CD4-positive, alpha-beta T cell treated with Interleukin-12 subunit alpha and Interleukin-12 subunit beta, for 1 hour (primary cell): ENCODE measurements at places on chromosomes 6 and 20.
A peak's percentile ranks its signal among the peaks of the same experiment; 100 is the strongest.

- DNase-seq, result no peak
Measured at GRCh38 chr6:51466427-51466826, 621.0 kb downstream of the PKHD1 start.

- no peak for DNase-seq
Measured at GRCh38 chr6:168584249-168584648, 143.3 kb downstream of the SMOC2 start.

GRCh38 chr6:155260686-155261085 is 3.1 kb upstream of the CLDN20 start:
- DNase-seq, result no peak

GRCh38 chr6:164962805-164963204 is 346.6 kb downstream of the C6orf118 start:
- DNase-seq, result no peak

GRCh38 chr6:72250664-72251063 is 364.3 kb downstream of the RIMS1 start:
- no peak for DNase-seq

- no peak for DNase-seq
Measured at GRCh38 chr6:121767211-121767610, 331.8 kb downstream of the GJA1 start.

GRCh38 chr20:8154638-8155037 is 22.6 kb downstream of the PLCB1 start:
- no peak for DNase-seq

- no peak for DNase-seq
Measured at GRCh38 chr6:133991096-133991593, 38.1 kb downstream of the TBPL1 start.

- DNase-seq, result no peak
Measured at GRCh38 chr6:17938901-17939300, 48.5 kb downstream of the KIF13A start.

- no peak for DNase-seq
Measured at GRCh38 chr6:167130008-167130677, 7.2 kb downstream of the CCR6 start.

DNA sequence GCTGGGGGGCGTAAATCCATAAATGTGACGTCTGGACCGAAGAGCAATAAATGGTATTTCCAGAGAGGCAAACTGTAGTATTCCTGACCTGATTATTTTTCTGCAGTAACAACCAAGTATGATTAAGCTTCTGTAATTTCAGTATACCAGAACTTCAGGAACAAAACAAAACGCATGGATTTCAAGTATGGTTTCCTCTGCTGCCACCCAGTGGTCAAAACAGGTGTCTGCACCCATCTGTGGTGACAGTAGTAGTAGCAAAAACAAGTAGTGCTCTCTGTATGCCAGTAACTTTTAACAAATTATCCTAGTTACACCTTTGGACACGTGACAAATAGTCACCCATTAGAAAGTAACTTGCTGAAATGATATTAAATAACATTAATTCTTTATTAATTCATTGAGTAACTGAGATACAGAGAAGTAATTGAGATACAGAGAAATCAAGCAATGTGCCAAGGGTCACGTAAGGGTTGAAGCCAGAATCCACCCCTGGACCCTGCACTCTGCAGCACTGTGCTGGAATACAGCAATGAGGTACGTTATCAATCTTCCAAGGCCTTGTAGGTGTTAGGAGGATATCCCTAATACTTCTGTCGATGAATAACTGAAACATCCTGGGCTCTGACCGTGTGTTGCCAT is 7.9 kb downstream of the CALHM4 start:
- DNase-seq, result peak; percentile 72

DNA sequence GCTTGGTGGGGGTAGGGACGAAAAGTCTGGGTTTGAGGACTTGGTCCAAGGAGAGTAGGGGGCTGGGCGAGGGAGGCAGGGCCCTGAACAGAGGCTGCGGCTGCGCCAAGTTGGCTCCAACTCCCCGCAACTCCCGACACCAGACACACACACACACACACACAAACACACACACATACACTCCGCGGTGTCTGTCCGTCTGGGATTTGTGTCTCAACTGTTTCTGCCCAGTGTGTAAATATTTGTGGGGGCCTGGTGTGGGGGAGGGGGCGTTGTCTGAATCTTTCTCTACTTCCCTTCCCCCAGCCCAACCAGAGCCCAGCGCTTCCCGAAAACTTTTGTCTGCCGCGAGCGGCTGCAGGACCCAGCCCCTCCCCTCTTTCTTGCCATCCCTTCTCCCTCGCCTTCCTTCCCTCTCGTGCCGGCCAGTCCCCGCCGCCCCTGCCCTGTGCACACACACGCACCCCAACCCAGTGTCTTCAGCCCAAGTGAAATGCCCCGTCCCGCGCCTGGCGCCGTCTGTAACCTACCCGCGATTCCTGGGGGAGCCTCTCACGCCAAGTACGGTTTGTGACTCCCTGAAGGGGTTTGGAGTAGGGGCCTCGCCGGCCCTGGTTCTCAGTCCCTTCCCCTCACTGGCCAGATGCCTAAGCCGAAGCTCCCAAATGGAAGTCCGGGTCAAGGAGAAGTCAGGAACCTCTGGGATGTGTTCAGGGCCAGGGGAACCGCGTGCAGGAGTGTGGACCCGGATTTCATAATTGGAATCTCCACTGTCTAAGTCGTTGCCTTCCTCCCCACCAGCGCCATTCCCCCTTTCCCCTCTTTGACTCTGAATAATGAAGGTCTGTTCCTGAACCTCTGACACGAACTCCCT is 904 bp downstream of the MDFI start:
- no peak for DNase-seq

DNA sequence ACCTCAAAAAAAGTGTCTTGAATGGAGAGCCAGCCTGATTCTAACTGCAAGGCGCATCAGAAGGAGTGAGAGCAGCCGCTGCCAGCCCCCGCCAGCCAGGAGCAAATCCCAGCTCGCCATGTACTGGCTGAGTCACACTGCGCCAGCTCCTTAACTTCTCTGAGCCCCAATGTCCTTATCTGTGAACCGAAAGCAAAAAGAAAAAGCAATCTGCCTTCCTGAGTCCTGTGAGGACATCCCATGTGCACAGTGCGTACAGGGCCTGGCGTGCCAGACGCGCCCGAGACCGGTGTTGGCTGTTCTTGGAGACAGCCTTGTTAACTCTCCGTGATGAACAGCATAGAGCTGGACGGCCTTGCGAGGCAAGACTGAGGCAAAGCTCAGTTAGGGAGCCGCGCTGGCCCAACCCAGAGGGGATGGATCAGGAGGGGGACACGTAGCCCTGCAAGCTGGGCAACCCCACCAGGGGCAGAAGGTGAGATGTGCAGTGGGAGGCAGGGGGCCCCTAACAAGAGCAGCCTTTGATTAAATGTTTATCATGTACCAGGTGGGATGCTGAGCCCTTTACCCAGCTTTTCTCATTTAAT is 122.7 kb downstream of the AGPAT4 start:
- no peak for DNase-seq

DNA sequence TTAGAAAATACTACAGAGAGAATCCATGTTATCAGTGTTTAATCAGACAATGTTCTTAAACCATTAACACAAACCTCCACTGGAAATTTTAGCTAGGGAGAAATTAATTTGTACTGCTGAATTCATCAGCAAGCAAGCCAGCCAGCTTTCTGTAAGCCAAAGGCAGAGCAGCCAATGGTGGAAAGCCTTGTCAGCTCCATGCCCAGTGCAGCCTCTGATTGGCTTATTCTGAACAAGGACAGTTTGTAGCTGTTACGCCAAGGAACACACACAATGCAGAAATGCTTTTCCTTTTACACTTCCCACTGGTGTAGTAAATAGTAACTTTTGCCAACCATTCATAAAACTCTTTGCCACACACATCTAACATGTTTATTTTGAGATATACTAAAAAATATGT is 265.0 kb downstream of the TENT5A start:
- DNase-seq, result no peak

GRCh38 chr6:111984081-111984480 is 69.8 kb upstream of the CCN6 start:
- no peak for DNase-seq

DNA sequence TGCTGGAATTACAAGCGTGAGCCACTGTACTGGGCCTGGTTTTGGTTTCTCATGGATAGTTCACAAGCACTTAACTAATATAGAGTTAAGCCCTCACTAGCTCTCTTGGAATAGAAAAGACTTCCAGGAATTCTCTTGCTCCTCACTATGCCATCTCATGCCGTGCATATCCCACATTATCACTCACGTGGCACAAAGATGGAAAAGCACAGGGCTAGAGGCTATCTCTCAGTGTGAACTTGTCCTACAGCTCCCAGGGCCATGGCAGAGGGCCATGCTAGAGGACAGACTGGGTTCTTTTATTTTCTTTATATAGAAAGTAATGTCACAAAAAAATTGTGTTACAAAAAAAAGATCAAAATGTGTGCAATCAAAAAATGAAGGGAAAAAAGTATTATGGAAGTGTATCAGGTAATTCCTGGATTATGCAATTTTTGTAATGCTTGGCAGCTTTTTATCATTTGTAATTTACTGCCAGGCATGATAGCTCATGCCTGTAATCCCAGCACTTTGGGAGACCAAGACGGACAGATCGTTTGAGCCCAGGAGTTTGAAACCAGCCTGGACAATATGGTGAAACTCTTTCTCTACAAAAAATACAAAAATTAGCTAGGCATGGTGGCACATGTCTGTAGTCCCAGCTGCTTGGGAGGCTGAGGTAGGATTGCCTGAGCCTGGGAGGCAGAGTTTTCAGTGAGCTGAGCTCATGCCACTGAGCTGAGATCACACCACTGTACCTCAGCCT is 6.4 kb upstream of the SLC2A12 start:
- no peak for DNase-seq

DNA sequence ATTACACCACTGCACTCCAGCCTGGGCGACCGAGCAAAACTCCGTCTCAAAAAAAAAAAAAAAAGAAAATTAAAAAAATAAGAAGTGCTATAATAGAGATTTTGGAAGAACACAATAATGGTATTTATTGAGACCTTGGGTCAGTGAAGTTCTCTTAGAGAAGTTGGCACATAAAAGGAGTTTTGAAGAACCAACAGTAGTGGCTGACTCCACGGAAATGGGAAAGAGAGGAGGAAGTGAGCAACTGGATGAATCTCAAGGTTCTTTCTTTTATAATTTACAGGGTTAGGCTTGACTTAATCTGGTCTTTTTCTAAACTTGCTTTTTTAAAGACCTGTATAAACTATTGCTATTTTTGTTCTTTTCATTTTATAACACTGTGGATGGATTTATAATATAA is 52.8 kb downstream of the TOMM6 start:
- DNase-seq, result no peak

DNA sequence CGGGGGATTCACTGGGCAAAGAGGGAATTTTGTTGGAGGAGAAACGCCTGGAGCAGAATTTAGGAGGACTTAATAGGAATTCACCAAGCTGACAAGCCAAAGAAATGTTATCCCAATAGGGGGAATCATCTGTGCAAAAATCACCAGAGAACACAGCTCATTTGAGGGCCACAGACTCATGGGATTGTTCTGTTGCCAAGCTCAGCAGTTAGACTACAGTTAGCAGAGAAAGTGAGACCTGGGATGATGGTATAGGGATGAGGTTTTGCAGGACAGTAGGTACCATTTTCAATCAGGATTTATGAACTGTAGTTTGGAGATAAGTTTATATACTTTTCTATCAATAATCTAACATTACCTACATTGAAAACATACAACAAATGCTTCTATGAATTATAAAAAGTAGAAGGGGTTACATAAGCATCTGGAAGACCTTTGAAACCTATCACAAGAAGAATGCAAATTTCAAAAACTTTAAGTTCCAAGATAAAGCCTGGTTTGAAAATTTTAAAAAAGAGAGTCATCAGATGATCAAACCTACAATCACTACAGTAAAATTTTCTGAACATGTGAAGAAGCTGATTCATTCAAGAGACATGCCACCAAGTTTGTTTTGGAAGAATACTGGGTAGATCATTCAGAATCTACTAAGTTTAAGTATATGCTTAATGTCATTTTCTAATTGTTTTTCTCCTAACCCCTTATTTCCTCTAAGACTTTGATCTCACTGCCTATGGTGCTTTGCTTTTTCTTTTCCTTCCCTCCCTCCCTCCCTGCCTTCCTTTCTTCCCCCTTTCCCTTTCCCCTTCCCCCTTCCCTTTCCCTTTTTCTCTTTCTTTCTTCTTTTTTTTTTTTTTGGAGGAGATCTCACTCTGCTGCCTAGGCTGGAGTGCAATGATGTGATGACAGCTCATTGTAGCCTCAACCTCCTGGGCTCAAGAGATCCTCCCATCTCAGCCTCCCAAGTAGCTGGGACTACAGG is 81.5 kb downstream of the KIF13A start:
- no peak for DNase-seq

DNA sequence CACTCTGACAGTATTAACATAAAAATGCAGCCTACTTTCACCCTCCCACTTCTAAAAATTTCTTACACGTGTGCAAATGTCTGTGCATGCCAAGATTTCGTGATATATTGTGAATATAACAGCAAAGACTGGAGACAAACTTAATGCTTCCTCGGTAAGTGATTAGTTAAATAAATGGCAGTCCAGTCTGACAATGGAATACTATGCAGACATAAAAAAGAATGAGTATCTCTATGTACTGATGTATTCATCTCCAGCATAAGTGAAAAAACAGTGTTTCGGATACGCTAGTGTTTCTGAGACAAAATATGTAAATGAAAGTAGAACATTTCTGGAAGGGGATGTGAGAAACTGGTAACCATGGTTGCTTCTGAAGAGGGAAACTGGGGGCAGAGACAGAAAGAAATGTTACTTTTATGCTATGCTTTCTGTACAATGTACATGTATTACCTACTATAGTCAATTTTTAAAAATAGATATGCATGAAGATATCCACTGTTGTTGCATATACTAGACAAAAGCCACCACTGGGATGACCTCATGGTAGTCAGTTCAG is 7.0 kb downstream of the SLC22A23 start:
- DNase-seq, result no peak

- DNase-seq, result no peak
Measured at GRCh38 chr20:37525810-37526209, 1.9 kb downstream of the BLCAP start.

DNA sequence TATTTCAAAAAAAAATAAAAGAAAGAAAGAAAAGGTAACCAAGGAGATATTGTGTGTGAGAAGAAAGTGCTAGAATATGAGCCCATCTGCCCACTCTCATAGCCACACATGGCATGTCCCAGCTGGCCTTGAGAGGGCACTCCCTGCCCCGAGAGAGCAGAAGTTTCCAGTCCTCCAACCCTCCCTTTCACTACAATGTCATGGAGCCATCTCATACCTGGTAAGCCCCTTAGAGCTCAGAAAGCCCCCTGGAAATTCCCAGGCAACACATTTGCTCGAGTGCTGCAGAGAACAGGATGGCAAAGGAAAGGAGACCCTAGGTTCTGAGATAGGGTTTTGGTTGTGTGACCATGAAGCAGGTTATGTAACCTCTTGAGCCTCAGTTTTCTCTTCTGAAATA is 75.8 kb upstream of the RIN2 start:
- no peak for DNase-seq

GRCh38 chr20:57683287-57683686 is 26.5 kb downstream of the PMEPA1 start:
- no peak for DNase-seq
